ENCODE measurements at places on chromosomes 2 and 18.

- no peak for DNase-seq
These were observed 22.6 kb upstream of the ITGB6 start for GRCh38 chr2:160222546-160223283.

DNA sequence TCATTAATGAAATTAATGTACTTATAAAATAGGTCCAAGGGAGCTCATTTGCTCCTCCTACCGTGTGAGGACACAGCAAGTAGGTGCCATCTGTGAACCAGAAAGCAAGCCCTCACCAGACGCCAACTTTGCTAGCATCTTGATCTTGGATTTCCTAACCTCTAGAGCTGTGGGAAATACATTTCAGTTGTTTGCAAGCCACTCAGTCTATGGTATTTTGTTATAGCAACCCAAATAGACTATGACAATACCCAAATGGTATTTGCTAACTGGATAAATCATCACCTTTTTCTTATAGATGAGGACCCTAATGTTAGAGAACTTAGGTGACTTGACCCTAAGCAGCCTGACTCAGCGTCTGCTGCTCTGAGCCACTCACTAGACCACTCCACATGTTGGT is 379.6 kb downstream of the HRH4 start:
- DNase-seq: no peak

GRCh38 chr2:58739033-58739432 is 497.9 kb upstream of the FANCL start:
- DNase-seq: no peak

DNA sequence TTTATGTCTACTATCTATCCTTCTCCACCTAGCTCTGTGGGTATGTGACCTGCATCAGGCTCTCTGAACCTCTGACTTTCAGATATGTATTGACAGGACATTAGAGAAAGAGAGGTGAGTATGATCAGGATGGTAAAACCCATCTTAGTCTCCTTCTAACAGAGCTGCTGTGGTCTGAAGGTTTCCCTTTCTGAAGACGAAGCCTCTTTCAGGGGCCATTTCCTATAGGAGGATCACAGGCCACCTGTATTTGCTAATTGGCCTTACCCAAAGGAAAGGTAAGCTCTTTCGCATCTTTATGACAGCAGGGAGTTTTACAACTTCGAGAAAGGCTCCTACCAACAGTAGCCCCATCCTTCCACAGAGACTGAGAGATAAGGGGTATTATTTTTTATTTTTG is 442.9 kb downstream of the KCNJ3 start:
- DNase-seq: no peak

GRCh38 chr2:230821991-230822520 is 42.7 kb upstream of the ITM2C start:
- no peak for DNase-seq

GRCh38 chr18:58468191-58468590 is 160.7 kb downstream of the ALPK2 start:
- DNase-seq: no peak
